A673 (cell line): ENCODE measurements at places on chromosomes 12 and 14. TPM values are rescaled to one million over a fixed set of nuclear protein-coding genes. Genes with fewer than 3 reads are reported as not detected.

GSG1 gene
- 0.24 TPM in 1 of 2 replicates, not detected in the other for total RNA-seq

RNF41 gene
- 48.1 and 49.5 TPM in 2 replicates for total RNA-seq

GPRC5D gene
- not detected in 2 replicates for total RNA-seq

NRL gene
- total RNA-seq, result 1.6 and 1.9 TPM in 2 replicates

CGRRF1 gene
- total RNA-seq, result 11.2 and 15.6 TPM in 2 replicates

SPSB2 gene
- total RNA-seq, result 8.1 and 10.8 TPM in 2 replicates
